ENCODE measurements at places on chromosomes 6 and 20.

GRCh38 chr6:28782113-28782673 lies 141.6 kb downstream of the TRIM27 start:
- DNase-seq, result no peak

- DNase-seq, result no peak
These were observed 66.6 kb downstream of the BMP7 start for GRCh38 chr20:57199656-57200405.

GRCh38 chr6:133752129-133752528 lies 136.8 kb upstream of the TCF21 start:
- DNase-seq, result no peak

- DNase-seq, result no peak
These were observed 862.0 kb downstream of the PHF3 start for GRCh38 chr6:64497634-64498033.

GRCh38 chr6:70171236-70171635 lies 131.6 kb downstream of the COL9A1 start:
- no peak for DNase-seq

DNA sequence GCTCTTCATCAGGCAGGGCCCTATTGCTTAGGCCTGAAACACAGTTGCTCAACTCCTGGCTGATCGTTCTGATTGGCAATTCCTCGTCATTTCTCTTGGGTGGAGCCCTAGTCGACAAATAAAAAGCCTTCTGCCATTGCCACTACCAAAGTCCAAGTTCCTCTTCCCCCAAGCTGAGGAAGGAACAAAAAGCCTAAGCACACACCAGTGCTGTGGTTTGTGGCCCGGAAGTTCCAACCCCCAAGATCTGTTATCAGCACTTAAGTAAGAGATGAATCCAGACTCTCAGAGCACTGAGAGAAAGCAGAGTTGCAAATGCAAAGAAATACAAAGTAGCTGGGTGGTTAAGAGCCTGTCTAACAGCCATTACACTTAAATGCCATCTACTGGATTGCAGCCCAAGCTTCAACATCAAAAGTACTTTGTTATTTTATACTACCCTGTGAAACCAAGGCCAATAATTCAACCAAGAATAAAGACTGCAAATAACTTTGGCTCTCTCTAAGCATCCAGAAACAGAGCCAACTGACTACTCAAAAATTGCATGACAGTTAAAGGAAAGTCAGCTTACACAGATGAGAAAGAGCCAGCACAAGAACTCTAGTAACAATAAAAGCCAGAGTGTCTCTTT lies 1024.0 kb downstream of the GRIK2 start:
- DNase-seq, result no peak

DNA sequence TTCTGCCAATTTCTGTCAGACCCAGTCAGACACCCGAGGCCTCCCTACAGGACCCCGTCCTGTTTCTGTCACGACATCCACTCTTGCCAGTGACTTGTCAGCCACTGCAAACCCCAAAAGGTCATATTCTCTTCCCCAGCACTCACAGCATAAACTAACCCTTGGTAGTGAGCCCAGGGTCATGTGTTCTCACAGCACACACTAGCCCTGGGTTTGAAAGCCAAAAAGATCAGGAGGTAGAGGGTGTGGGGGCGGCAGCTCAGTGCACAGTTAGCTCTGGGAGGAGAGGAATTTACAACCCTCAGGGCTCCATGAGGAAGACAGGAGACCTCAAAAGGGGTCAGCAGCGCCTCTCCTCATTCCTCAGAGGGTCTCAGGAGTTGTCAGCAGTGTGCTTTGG lies 9.9 kb upstream of the SNX9 start:
- DNase-seq, result peak; percentile 77

GRCh38 chr20:32167552-32167951 lies 40.0 kb downstream of the PLAGL2 start:
- DNase-seq, result no peak

- DNase-seq, result peak; percentile 31
These were observed 167.5 kb upstream of the TSHZ2 start for GRCh38 chr20:52804497-52805295.

DNA sequence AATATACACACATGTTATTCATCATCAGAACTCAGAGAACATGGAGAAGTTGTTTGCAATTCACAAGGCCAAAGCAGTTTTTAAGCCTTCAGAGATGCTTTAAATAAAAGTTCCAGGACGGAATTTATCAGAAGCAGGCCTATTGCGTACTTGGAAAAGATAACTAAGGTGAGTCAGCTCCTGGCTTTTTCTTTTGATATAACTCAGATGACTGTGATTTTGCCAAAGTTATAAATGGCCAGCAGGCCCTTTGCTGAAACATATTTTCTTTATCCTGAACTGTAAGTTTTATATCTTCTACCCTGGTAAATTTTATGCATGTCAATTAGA lies 55.0 kb upstream of the PLCB1 start:
- DNase-seq, result peak; percentile 18

- DNase-seq, result no peak
These were observed 30.4 kb downstream of the C6orf89 start for GRCh38 chr6:36916126-36916525.
